ENCODE measurements at places on chromosomes 7 and 10. TPM values are rescaled to one million over a fixed set of nuclear protein-coding genes. Genes with fewer than 3 reads are reported as not detected.

- no peak overlapping the region for H3K27ac ChIP-seq
- DNase-seq = peak; percentile 71
- peaks cover 65% of the 10 kb centered on the region for H3K27me3 ChIP-seq
- H3K36me3 ChIP-seq = no peaks in the 10 kb centered on the region
- H3K4me1 ChIP-seq = peaks cover 35% of the 10 kb centered on the region
These were observed 513 bp downstream of the TMEM178B start for GRCh38 chr7:141074162-141074991.

DNA sequence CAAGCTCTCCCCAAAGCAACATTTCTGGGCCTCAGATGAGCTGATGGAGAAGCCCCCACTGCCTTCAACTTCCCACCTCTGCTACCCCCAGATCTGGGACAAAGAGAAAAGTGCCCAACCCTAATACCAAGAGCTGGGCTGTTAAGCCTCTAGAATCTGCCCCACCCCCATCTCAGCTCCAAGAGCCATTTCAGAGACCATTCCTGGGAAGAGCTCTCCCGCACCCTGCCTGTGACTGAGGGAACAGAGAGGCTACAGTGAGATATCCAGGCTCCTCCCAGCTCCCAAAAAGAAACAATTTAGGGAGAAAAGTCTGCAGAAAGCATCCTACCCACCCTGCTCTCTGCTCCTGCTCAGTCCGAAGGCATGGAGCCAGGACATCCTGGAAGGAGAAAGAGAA is 2.5 kb upstream of the KCNH2 start:
- no peak overlapping the region for H3K27ac ChIP-seq
- H3K27me3 ChIP-seq = peaks cover 59% of the 10 kb centered on the region
- H3K4me3 ChIP-seq = no peak overlapping the region
- DNase-seq = peak; percentile 77
- H3K4me1 ChIP-seq = peaks cover 36% of the 10 kb centered on the region

DNA sequence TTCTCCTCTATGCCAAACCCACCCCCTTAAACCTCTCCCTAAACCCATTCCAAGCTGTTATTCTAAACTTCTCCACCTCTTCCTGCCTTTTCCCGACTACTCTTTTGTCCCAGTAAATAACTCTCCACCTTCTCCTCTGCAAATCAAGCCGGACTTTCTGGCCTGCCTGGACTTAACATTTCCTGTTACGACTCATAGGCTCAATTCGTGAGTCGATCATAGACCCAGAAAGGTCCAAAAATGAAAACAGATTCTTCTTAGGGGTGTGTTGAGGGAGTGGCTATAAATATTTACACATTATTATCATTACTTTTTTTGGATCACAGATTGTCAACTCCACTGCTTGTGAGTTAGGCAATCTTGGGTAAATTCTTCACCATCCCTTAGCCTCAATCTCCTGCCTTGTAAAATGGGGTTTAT is 59.0 kb upstream of the HABP2 start:
- no peak overlapping the region for H3K4me3 ChIP-seq
- H3K27ac ChIP-seq = no peak overlapping the region
- no peaks in the 10 kb centered on the region for H3K4me1 ChIP-seq
- H3K36me3 ChIP-seq = no peaks in the 10 kb centered on the region

- no peaks in the 10 kb centered on the region for H3K36me3 ChIP-seq
- H3K4me3 ChIP-seq = no peak overlapping the region
- no peak for DNase-seq
- no peak overlapping the region for H3K27ac ChIP-seq
- H3K27me3 ChIP-seq = no peaks in the 10 kb centered on the region
These were observed 159.8 kb downstream of the MAGI2 start for GRCh38 chr7:79293655-79294142.

DNA sequence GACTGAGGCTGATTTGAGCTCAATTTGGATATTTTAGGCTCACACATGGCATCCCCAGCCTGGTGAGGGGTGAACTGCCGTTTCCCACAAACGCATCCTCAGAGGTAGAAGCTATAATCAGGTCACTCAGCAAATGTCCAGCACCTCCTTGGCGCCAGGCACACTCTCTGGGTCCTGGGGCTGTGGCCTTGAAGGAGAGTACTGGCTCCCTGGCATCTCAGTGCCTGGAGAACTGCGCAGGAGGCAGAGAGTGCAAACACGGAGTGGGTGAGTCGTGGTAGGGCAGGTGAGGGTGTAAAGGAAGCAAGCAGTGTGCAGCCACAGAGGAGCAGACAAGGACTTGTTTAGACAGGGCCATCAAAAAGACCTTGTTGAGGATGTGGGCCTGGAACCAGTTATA is 224.0 kb upstream of the ZNF32 start:
- H3K36me3 ChIP-seq = no peaks in the 10 kb centered on the region
- DNase-seq = no peak
- no peaks in the 10 kb centered on the region for H3K4me1 ChIP-seq
- H3K27ac ChIP-seq = no peak overlapping the region
- H3K4me3 ChIP-seq = no peak overlapping the region

DNA sequence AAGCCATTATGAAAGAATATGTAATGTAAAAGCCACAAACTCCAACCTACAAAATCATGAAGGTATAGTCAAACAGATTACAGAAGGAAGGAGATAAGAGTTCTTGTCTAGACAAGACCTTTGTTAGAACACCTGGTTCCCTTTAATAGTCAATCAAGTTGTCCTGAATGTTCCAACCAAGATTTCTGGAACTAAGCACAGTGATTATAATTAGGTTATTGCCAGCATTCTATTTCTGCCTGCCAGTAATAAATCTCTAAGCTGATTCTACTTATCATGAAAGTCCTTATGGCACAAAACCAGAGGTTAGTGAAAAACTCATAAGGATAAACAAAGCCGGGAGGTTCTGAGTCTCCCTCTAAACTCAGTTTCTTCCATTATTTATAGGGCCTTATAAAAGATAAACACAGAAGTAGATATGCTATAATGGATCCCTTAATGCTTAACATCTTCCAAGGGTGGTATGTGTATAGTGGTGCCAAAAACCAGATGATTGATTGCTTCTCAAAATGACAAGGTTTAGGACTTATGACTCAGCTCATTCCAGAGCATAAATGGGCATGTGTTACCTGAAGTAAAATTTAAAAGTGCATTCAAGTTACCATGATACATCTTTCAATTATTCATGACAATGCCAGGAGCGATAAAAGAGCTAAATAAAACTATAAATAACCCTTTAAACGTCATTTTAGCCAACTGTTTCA is 237.2 kb downstream of the CSTF2T start:
- H3K4me3 ChIP-seq = no peak overlapping the region
- DNase-seq = no peak
- H3K36me3 ChIP-seq = no peaks in the 10 kb centered on the region
- H3K4me1 ChIP-seq = peaks cover 7% of the 10 kb centered on the region
- H3K27ac ChIP-seq = no peak overlapping the region

DNA sequence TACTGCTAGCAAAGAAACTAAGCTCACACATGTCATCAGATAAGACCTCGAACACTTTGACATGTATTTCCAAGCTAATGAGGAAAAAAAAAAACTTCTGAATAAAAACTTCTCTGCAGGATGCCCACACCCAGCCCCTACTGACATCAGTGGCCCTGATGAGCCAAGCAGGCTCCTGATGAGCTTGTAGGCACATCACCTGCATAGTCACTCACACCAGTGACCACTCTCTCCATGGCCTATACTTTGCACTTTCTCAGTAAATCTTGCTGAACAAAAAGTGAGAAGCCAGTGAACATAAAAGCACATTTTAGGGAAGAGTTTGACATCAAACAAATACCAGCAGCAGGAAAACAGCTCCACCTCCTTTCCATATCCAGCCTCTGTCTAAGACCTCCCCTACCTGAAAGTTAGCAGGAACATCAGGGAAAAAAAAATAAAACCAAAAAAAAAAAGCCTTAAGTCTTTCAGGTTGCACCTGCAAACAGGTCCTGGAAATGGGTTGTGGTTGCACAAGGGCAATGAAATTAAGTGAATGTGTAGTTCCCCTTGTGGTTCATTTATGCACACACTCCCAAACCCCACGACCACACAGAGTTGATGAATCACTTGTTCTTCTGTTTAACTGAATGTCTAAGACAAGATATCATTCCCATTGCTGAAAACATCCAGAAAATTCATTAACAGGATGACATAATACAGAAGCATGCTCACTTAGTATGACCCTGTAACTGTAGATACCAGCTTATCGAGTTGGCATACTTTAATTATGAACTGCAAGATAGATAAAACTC is 205.2 kb upstream of the PDE1C start:
- H3K4me3 ChIP-seq = no peak overlapping the region
- H3K4me1 ChIP-seq = no peaks in the 10 kb centered on the region
- peaks cover 30% of the 10 kb centered on the region for H3K27me3 ChIP-seq
- H3K27ac ChIP-seq = no peak overlapping the region
- H3K36me3 ChIP-seq = no peaks in the 10 kb centered on the region

DNA sequence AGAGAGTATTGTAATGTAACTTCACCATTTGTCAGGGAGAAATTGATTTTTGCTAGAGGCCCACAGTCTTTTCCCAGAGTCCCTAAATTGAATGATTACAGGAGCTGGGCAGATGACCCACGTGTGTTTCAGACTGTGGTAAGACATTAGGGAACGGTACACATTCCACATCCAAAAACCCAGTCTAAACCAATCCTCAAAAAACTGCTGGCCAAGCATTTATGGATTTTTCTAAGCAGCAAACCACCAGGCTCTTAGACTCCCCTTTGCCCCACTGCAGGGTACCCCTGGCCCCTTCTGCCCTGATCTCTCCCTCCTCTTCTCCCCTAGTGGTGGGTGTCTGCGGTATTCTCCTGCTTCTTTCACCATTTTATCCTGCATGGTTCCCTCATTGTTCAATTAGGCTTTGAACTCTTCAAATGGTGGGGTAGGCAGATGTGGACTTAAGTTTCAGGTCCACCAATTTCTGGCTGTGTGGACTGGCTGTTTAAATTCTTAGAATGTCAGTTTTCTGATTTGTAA is 135.5 kb upstream of the SORCS3 start:
- H3K36me3 ChIP-seq = no peaks in the 10 kb centered on the region
- H3K4me3 ChIP-seq = no peak overlapping the region
- peaks cover 22% of the 10 kb centered on the region for H3K4me1 ChIP-seq
- no peaks in the 10 kb centered on the region for H3K27me3 ChIP-seq
- no peak overlapping the region for H3K27ac ChIP-seq

DNA sequence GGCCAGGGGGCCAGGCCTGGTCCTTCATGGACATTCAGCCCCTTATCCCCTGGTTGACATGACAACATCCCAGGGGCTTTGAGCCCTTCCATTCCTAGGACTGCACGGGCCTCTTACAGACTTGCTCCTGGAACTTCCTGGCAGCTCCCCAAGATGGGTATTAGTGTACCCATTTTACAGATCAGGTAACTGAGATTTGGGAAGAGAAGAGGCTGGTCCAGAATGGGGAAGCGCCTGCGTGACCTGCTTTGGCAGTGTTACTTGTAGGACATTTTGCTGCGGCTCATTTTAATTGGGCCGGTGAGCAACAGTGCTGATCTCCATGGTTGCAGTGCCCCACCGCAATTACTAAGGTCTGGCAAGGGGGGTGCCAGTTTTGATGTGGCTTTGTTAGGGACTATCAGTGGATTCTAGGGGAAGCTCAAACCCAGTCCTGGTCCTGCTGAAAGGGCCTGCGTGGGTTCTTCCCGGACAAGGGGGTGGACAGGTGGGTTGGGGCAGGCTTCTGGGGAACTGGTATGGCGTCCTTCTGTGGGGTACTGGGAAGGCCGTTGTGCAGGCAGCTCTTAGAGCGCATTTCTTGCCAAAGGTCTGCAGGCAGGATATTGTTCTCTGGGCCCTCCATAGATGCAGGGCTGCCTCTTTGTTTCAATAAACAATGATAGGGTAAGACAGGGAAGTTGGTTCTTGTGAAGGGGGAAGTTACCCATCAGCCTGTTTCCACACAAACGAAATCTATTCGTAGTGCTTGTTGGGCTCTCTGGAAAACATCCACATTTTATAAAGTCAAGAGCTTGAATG is 137.6 kb downstream of the RGS10 start:
- no peak overlapping the region for H3K4me3 ChIP-seq
- H3K27me3 ChIP-seq = no peaks in the 10 kb centered on the region
- peak overlapping the region; percentile 46 for H3K27ac ChIP-seq
- DNase-seq = peak; percentile 45

The DUS4L gene
- total RNA-seq = 21.8 TPM

The MMS19 gene
- 216 TPM for total RNA-seq

The DOCK4 gene
- total RNA-seq = 9.6 TPM

The MGAM2 gene
- 0.12 TPM for total RNA-seq

The ADAM22 gene
- 10.7 TPM for total RNA-seq

The AMPH gene
- total RNA-seq = 22.8 TPM
